ENCODE measurements at places on chromosomes 16 and 17.

DNA sequence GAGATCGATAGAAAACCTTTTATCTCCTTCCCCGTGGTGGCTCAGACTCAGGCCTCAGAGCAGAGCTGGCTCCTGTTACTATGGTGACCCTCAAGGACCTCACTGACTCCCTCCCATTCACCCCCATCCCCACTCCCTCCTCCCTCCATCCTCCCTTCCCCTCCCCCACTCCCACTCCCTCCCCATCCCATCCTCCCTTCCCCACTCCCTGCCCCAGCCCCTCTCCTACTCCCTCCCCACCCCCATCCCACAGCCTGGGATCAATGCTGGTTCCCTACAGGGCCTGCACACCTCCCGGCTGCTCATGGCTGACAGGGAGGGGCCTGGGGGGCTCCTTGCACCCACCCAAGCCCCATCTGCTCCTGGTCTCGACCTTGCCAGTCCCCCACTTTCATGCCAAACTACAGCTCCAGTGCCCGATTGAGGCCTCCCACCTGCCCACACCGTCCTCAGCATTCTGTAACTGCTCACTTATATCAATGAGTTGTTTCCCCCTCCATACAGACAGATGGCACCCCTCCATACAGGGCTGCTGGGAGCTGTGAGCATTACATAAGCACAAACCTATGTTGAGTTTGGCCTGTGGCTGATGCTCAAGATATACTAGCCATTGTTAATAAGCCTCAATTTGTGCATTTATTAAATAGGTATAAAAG lies 11.6 kb upstream of the RAI1 start:
- no peak for DNase-seq

- DNase-seq, result no peak
Observed at GRCh38 chr17:76570877-76571471, 14.7 kb downstream of the ST6GALNAC2 start.

DNA sequence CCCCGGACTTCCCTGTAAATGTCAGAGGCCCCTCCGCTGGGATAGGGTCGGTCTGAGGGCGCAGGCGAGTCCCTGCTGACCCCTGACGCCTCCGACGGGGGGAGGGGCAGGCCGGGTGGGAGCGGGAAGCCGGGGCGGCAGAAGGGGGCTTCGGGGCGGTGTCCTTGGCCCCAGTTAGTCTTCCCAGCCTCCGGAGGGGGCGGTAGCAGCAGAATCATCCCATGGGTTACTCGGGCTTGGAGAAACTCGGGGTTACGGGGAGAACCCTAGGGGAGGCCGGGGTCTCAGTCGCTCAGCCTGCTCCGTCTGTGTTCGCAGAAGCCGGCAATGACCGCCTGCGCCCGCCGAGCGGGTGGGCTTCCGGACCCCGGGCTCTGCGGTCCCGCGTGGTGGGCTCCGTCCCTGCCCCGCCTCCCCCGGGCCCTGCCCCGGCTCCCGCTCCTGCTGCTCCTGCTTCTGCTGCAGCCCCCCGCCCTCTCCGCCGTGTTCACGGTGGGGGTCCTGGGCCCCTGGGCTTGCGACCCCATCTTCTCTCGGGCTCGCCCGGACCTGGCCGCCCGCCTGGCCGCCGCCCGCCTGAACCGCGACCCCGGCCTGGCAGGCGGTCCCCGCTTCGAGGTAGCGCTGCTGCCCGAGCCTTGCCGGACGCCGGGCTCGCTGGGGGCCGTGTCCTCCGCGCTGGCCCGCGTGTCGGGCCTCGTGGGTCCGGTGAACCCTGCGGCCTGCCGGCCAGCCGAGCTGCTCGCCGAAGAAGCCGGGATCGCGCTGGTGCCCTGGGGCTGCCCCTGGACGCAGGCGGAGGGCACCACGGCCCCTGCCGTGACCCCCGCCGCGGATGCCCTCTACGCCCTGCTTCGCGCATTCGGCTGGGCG lies 542 bp downstream of the GUCY2D start:
- no peak for DNase-seq

DNA sequence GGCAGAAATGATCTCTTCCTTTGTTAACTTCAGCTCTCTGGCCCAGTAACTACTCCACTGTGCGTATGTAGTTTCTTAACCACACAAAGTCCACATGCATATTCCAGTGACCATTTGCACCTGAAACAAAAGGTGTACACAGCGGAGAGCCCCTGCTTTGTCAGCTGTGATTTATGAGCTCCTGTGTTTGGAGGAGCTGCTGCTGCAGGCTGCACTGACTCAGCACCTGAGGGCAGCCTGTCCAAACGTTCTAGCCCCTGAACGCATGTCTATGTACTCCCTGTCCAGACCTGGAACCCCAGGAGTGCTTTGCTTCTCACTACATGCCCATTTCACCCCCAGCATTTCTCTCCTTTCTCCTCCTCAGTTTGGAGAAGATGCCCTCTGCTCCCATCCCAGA lies 216.1 kb downstream of the ABCC12 start:
- no peak for DNase-seq

GRCh38 chr17:9209781-9210370 lies 188.6 kb downstream of the NTN1 start:
- DNase-seq, result no peak

DNA sequence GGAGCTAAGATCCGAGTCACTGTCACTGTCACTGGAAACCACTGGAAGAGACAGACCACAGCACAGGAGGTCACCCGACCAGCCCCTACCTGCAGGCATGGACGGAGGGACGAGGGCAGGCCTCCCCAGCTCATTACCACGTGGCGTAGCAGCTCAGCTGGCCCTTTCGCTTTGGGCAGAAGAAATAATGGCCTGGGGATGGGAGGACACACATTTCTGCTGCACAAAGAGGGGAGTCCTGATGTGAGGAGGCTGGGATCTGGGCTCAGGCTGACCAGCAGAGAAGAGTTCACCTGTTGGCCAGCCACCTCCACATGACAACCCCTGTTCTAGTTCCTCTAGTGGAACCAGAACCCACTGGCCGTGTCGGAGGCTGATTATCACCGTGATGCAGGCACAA lies 38.2 kb upstream of the DOC2B start:
- DNase-seq, result no peak

- DNase-seq, result no peak
Observed at GRCh38 chr17:79218175-79218824, 143.7 kb downstream of the ENGASE start.
